Stimulated activated CD4-positive, alpha-beta T cell treated with anti-CD3 and anti-CD28 coated beads, Interleukin-4, amount 100 ng/mL, for 48 hours (primary cell): ENCODE measurements at places on chromosomes 3 and 15.

- no peak for DNase-seq
Observed at GRCh38 chr3:64559588-64559987, 128.2 kb downstream of the ADAMTS9 start.

GRCh38 chr3:160170409-160171370 lies 54.5 kb upstream of the C3orf80 start:
- DNase-seq, result no peak

- no peak for DNase-seq
Observed at GRCh38 chr15:80551348-80551747, 143.8 kb upstream of the ABHD17C start.

GRCh38 chr15:69574506-69574905 lies 121.9 kb downstream of the RPLP1 start:
- no peak for DNase-seq
